MCF 10A (cell line): ENCODE measurements at places on chromosomes 7 and 10. TPM values are rescaled to one million over a fixed set of nuclear protein-coding genes. Genes with fewer than 3 reads are reported as not detected.

The NOS3 gene
- total RNA-seq: 0.20 and 0.30 TPM in 2 replicates

The GJD4 gene
- not detected in 2 replicates for total RNA-seq

The TBXAS1 gene
- 1.5 and 4.4 TPM in 2 replicates for total RNA-seq

The BRAT1 gene
- total RNA-seq: 15.4 and 18.0 TPM in 2 replicates

The CALCR gene
- total RNA-seq: not detected in 2 replicates

The HOGA1 gene
- total RNA-seq: 0.88 and 1.7 TPM in 2 replicates

The ENKUR gene
- total RNA-seq: 0.33 and 0.47 TPM in 2 replicates

The NXPH1 gene
- not detected in 2 replicates for total RNA-seq
